ENCODE measurements at places on chromosomes 12 and 14.

DNA sequence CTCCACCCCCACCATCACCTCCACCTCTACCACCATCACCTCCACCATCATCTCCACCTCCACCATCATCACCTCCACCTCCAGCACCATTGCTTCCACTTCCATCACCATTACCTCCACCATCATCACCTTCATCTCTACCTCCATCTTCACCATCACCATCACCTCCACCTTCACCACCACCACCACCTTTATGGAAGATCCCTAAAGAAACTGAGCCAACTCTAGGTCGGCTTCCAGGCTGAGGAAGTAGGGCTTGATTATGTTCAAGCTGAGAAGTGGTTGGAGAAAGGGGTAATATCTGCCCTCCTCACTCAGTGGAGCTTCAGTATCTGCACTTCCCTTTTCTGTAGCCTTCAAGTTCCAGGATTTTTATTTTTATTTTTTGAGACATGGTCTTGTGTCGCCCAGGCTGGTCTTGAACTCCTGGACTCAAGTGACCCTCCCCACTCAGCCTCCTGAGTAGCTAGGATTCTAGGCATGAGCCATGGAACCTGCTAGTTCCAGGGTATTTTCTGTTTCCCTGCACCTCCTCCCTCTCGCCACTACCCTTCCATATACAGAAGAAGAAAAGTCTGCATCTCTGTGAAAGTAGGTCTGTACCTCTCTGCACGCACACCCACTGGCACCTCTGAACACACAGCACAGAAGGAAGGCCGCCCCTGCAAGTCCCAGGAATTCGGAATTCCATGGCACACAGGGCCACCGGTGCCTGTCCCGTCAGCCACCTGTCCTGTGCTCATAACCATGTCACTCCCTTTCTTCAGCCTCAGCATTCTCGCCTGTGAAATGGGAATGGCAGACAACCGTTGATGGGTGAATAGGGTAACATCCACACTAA, 5.9 kb downstream of the ZBTB42 start:
- DNase-seq = no peak

DNA sequence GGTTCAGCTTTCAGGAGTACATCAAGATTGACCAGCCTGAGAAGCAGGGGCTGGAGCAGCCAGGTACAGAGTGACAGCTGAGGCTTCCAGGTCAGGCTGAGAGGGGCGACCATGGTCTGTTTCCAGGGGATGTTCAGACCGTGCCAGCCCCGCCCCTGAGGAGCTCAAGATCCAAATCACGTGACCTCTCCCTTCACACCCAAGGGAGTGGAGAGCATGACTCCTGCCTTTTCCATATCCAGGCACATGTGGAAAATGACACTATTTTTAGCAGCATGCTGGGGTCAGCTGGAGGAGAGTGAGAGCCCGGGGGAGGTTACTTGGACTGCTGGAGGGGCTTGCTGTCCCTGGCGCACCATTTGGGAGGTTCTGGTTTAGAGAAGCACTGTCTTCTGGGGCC, 92.7 kb downstream of the B4GALNT3 start:
- no peak for DNase-seq

DNA sequence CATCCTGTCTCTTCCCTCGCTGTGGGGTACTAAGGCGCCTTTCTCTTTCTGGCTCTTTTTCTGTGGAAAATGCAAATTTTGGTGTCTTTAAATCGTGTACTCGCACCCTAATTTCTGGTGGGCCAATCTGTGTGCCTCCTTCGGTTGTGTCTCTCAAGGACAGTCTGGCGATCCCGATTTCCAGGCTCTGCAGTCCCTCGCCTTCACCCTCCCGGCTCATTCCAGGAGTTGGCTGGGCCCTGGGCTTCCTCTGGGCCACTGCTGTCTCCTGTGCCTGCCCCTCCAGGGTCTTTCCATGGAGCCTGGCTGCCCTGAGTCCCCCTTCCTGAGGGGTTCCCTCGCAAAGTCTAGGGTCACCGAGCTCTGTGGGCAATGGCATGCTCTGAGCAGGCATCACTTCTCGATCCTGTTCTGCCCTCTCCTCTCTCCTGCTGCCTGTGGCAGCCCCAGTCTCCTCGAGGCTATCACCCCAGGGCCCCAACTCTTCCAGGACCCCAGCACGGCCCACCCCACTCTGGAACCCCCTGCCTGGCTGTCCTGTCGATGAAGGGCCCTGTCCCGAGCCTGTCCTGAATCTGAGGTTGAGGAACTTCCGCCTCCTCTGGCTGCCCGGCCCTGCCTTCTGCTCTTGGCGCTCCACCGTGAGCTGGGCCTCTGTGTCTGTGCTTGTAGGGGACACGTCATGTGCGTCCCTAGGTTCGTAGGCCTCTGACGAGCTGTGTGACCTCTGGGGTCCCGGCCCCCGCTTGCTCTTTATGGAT, 24.1 kb downstream of the AHNAK2 start:
- DNase-seq = no peak

DNA sequence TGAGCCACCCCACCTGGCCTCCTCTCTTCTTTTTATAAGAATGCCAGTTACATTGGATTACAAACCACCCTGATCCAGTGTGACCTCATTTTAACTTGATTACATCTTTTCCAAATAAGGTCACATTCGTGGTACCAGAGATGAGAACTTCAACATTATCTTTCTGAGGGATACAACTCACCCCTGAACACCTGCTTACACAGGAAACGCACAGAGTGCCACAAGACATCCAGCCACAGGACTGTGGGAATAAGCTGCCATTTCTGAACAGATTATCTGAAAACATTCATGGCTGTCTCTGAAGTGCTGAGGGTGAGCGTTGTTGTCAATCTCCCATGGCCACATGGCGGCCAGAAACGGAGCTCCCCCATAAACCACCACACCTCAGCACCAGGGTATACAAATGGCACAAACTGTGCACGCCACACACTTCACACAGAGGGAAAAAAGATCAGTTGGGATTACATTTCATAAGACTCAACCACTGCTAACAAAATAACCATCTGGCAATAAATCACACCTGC, 23.7 kb downstream of the FOXN3 start:
- no peak for DNase-seq

DNA sequence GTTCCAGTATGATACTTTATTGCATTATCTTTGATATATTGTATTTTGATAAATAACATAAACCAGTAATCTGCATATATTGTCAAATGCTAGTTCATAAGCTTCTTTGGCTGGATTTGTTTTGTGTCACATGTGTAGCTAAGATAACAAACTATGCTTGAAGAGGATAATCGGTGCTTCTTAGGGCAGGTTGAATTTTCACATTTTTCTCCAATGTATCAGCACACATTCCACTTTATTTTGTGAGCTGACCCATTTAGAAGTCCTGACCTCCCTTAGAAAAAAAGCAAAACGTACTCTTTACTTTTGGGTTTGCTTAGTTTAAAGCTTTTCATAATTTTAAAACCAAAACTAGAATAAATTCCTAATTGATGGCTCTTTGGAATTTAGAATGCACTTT, 277.7 kb upstream of the DDHD1 start:
- no peak for DNase-seq

DNA sequence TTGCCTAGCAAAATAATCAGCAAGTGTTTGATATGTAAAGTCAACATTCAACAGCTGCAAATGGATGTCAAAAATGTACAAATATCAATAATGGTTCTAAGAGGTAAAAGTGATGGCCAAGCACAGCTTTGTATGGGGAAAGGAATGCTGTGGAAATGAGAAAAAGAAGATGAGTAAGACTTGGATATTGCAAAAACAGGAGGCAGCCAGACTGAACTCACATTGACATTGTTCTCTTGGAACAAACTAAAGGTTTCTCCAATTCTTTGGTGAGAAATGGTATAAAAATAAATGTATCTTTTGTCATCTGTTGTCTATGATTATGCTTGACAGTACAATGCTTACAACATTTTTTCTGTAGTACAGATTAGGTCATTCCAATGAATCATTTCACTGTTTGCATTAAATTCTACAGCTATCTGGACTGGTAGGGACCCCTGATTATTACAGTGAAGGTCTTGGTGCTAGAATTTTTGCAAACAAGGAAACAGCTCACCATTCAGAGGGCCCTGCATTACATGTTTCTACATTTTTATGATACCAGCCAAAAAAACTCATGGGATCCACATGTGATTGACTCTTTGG, 465.7 kb downstream of the NOVA1 start:
- no peak for DNase-seq
